ENCODE measurements at places on chromosomes 11 and 22.

GRCh38 chr11:131428853-131429252 is 58.4 kb downstream of the NTM start:
- DNase-seq, result no peak

- no peak for DNase-seq
These were observed 4.9 kb downstream of the PTDSS2 start for GRCh38 chr11:454801-455565.

DNA sequence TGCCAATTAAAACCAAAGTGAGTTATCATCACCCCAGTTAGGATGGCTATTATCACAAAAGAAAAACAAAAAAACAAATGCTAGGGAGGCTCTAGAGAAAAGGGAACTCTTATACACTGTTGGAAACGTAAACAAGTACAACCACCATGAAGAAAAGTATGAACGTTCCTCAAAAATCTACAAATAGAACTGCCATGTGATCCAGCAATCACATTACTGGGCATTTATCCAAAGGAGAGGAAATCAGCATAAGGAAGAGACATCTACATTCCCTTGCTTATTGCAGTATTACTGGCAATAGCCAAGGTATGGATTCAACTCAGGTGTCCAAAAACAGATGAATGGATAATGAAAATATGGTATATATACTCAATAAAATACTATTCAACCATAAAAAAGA is 1145.1 kb downstream of the LRRC4C start:
- no peak for DNase-seq

- no peak for DNase-seq
These were observed 8.9 kb downstream of the PPIL2 start for GRCh38 chr22:21674638-21675245.

DNA sequence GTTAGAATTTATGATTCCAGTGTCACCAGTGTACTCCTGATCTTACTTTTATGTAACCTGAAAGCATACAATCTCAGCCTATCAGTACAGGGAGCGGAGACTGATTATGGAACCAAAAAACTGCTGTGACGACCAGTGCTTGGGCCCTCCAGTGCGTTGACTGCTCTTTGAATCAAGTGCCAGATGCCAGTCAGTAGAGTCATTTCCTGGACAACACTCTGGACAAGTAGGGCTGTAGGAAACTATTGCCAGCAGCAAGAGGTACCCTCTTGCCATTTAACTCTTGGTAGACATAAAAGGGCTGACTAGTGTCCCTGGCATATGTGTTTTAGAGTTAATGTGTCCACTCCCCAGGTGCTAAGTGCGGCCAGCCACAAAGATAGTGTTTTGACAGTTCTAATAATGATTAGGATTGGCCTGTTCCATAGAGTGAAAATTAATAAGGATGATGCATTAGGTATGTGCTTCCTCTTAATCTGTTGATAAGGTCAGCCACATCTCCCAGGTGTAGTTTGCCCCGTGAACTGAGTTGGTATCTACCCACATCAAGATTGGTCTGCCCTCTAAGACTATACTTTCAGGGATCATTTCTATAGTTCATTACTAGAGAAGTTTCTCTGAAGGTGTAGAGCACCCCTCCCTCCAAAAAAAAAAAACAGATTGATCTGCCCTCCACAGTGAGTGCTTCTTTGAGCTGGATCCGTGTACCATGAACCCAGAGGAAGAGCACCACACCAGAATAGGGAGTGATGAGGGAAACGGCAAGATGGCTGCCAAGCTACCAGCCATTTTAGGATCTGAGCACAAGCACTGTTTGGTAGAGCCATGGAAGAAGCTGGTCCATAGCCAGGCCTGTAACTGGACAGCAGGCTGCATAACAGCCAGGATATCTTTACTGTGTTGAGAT is 20.7 kb upstream of the AIFM3 start:
- DNase-seq, result no peak

DNA sequence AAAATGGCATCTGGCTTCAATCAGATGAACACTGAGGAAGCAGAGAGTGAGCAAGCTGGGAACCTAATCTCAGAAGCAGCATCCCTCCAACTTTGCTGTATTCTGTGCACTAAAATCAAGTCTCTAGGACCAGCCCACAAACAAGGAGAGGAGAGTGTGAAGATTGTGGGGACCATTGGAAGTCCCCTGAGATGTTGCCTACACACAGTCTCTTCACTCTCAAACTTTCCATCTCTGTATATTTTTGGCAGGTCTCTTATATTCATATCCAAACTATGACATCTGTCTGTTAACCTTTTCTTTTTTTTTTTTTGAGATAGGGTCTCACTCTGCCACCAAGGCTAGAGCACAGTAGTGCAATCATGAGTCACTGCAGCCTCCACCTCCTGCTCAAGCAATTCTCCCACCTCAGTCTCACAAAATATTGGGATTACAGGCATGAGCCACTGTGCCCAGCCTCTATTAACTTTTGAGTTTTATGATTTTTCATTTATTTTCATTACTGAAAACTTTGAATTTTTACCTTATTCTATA is 1096.4 kb downstream of the TBC1D22A start:
- DNase-seq, result no peak

DNA sequence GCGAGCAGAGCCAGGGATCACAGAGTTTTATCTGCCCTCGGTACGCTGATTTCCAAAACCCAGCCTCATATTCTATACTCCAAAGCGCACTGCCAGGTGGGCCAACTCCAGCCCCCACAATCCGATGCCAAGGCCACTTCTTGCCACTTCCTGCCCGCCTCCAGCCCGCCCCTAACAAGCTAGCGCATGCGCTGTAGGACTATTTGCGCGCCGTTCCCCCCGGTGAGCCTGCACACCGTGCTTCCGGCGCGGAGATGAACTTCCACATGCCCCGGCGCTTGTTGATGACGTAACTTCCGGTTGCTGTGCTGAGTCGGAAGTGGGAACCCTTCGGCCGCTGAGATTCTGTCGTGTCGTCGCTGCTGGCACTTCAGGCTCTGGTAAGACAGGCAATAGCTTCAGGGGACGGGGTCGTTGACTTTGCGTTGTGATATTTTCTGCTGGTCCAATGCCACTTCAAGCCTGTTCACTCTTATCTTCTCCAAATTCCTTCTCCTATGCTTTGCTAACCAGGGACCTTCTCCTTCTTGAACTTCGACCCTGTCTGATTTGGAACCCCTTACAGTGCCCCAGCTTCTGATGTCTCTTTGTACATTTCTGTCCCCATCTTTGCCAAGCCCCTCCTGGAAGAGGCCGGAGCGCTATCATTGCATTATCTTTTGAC is at the start of gene UBE4A:
Gene UBE4A (plus strand): TSS at position 306 of the 664 bp plus-strand sequence. CDS start 5,481 bp downstream, outside the sequence.
- peak; percentile 99 for DNase-seq
